ENCODE measurements at places on chromosomes 3 and 15.

GRCh38 chr3:146529021-146529420, 15.4 kb downstream of the PLSCR1 start:
- DNase-seq: no peak

- DNase-seq: no peak
Observed at GRCh38 chr15:50876989-50877360, 31.5 kb upstream of the AP4E1 start.

- no peak for DNase-seq
Observed at GRCh38 chr3:30680789-30681648, 74.6 kb downstream of the TGFBR2 start.

GRCh38 chr3:77605865-77606264, 566.0 kb downstream of the ROBO2 start:
- DNase-seq: no peak

DNA sequence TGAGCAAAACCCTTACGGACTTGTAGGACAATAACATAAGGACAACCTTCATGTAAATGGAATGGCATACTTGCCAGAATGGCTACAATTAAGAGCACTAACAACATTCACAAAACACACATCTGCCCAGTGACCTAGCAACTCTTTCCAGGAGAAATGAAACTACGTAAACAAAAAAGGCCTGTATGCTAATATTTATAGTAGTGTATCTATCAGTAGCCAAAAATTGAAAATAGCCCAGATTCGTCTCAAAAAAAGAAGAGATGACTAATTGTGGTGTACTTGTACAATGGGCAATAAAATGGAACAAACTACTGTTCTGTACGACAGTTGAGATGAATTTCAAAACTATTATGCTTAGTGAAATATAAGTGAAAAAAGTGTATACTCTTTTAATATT, 38.4 kb downstream of the CMC1 start:
- DNase-seq: no peak

DNA sequence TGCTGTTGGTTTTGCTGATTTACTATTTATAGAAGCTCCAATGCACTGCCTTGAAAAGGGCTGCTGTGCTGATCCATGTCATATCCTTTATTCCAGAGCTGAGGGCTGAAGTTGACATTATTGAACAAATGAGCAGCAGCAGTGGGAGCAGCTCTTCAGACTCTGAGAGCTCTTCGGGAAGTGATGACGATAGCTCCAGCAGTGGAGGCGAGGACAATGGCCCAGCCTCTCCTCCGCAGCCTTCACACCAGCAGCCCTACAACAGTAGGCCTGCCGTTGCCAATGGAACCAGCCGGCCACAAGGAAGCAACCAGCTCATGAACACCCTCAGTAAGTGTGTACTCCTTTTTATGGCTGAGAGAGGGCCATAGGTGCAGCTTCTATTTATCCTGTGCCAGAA, 8.8 kb downstream of the EAF1 start:
- no peak for DNase-seq

DNA sequence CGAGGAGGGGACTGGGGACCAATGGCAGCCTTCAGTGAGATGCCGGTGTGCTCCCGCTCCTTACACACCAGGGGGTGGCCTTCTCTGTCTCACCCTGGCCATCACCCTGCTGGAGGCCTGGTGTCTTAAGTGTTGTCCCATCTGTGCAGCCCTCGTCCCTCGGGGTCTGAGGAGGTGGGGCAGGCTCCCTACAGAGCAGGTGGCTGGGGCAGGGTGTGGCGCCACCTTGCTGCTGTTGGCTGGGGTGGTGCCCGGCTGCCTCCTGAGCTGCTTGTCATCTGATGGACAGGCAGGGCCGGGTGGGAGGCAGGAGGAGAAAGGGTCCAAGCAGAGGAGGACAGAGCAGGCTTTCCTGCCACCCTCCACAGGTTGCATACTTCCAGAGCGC, 25.9 kb downstream of the PTPN23 start:
- DNase-seq: no peak

- DNase-seq: no peak
Observed at GRCh38 chr15:22778796-22779195, 7.6 kb upstream of the NIPA1 start.
